Right cardiac atrium (tissue), 5 donors: ENCODE measurements at places on chromosomes 6 and 20. TPM values are rescaled to one million over a fixed set of nuclear protein-coding genes. Genes with fewer than 3 reads are reported as not detected.

- no peak for DNase-seq
Measured at GRCh38 chr6:81396916-81397315, 355.6 kb downstream of the TENT5A start.

DNA sequence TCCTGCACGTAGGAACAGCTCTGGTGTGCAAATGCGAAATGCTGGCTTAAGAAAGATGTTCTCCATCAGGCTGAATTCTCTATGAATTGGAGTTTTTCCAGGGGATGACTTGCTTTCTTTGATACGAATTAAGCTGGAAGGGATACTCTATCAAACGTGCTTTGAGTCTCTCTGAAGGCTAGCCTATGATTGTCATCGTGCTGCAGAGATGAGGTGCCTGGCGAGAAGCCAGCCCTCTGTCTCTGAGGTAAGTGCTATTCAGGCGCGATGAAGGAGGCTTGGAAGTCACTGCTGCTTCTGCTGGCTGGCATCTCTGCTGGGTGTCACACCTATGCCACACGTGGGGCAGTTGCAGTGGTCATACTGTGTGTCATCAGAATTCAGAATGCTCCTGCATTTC is 223.7 kb downstream of the TAF4 start:
- DNase-seq, result no peak

GRCh38 chr20:45611054-45611453 is 18.5 kb upstream of the WFDC10A start:
- no peak for DNase-seq

GRCh38 chr20:22353586-22353985 is 230.8 kb downstream of the FOXA2 start:
- no peak for DNase-seq

GRCh38 chr6:44086931-44087574 is 40.2 kb downstream of the MRPL14 start:
- DNase-seq, result peak; percentile 47

DNA sequence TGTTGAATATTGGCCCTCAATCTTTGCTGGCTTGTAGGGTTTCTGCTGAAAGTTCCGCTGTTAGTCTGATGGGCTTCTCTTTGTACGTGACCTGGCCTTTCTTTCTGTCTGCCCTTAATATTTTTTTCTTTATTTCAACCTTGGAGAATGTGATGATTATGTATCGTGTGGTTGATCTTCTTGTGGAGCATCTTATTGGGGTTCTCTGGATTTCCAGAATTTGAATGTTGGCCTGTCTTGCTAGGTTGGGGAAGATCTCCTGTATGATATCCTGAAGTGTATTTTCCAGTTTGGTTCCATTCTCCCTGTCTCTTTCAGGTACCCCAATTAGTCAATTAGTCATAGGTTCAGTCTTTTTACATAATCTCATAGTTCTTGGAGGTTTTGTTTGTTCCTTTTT is 22.6 kb upstream of the MOXD1 start:
- no peak for DNase-seq

GRCh38 chr20:46240065-46240464 is 68.2 kb downstream of the CDH22 start:
- no peak for DNase-seq

DNA sequence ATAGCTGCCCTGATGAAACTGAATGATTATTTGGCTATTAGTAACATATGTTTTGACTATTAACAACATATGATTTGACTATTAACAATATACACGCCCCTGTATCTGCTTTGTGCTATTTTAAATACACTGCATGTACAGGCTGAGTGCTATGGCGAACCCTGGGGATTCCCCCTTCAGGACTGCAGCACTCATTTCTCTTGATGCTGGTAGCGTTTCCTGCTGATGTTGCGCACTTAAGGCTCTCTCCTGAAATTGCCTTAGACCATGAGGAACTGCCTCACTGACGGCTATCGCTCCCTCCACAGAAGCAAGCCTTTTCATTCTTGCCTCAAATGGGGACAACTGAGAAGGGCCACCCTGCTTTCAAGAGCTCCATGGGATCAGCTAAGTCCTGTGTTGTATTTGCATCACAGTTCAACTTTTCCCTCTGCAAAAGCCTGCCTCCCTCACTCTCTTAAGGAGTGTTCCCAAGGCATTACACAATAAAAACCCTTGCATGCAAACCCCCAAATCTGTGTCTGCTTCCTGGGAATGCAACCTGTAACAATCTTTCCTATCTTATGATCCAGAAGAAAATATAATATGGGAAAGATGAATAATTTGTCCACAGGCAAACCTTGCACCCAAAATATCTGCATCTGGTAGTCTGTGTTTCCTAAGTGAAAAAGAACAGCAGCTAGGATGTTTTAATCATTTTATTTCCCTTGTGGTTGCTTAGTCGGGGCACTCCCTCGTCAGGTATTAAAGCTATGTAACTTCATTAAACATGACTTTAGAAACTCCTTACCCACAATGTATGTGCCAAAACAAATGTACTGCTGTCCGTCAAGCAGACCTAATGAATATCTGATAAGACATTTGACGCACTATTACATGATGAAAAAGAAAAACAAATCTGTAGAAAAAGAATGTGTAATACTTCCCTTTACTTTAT is 456.4 kb downstream of the COL12A1 start:
- no peak for DNase-seq

Gene PRRT1
- total RNA-seq, result 1.5 TPM
